ENCODE measurements at places on chromosomes 11 and 22. TPM values are rescaled to one million over a fixed set of nuclear protein-coding genes. Genes with fewer than 3 reads are reported as not detected.
A peak's percentile ranks its signal among the peaks of the same experiment; 100 is the strongest.

Gene PATE4
- not detected for total RNA-seq

DNA sequence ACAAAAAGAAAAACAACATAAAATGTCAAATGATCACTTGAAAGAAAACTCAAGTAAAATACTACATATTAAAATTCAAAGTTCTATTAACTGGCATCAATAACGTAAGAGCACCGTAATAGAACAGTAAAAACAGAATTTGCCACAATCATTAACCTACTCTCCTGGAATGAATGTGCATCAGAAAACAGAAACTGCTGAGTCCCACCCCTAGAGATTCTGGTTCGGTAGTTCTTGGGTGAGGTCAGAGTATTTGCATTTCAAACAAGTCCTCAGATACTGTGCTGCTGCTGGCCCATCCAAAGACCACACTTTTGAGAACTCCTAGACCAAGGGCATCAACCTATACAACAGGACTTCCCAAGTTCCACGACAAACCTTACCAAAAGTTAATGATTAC, 23.5 kb downstream of the PITPNB start:
- H3K4me1 ChIP-seq = no peaks in the 10 kb centered on the region
- H3K27ac ChIP-seq = no peak overlapping the region
- peaks cover 74% of the 10 kb centered on the region for H3K36me3 ChIP-seq
- DNase-seq = no peak
- H3K4me3 ChIP-seq = no peak overlapping the region

Gene FAT3
- total RNA-seq = 2.2 TPM

- no peaks in the 10 kb centered on the region for H3K27me3 ChIP-seq
- H3K36me3 ChIP-seq = peaks cover 26% of the 10 kb centered on the region
- no peak overlapping the region for H3K4me3 ChIP-seq
- peaks cover 41% of the 10 kb centered on the region for H3K4me1 ChIP-seq
Observed at GRCh38 chr11:64851831-64852351, 7.4 kb upstream of the CDC42BPG start.

GRCh38 chr11:46280706-46281105, 3.2 kb downstream of the CREB3L1 start:
- no peak for DNase-seq
- peaks cover 41% of the 10 kb centered on the region for H3K4me1 ChIP-seq
- peak overlapping the region; percentile 10 for H3K4me3 ChIP-seq
- H3K27me3 ChIP-seq = no peaks in the 10 kb centered on the region
- H3K36me3 ChIP-seq = peaks cover 4% of the 10 kb centered on the region

DNA sequence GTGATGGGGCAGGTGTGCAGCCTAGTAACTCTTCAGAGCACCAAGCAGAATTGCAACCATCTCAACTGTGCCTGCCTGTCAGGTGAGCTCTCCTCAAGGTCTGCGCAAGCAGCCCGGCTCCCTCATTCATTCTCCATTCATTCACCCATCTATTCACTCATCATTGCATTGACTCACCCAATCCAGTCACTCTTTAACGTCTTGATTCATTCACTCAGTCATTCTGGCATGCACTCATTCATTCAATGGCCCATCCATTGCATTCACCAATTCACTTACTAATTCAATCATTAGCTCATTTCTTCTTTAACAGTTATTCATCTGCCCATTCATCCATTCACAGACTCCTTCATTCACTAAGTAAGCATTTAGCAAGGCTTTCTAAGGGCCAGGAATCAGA, 111.8 kb downstream of the PDE2A start:
- DNase-seq = no peak
- H3K27ac ChIP-seq = no peak overlapping the region
- peaks cover 19% of the 10 kb centered on the region for H3K27me3 ChIP-seq
- H3K36me3 ChIP-seq = no peaks in the 10 kb centered on the region
- H3K4me3 ChIP-seq = no peak overlapping the region

Gene SAA4
- not detected for total RNA-seq

Gene BDNF
- 8.0 TPM for total RNA-seq

DNA sequence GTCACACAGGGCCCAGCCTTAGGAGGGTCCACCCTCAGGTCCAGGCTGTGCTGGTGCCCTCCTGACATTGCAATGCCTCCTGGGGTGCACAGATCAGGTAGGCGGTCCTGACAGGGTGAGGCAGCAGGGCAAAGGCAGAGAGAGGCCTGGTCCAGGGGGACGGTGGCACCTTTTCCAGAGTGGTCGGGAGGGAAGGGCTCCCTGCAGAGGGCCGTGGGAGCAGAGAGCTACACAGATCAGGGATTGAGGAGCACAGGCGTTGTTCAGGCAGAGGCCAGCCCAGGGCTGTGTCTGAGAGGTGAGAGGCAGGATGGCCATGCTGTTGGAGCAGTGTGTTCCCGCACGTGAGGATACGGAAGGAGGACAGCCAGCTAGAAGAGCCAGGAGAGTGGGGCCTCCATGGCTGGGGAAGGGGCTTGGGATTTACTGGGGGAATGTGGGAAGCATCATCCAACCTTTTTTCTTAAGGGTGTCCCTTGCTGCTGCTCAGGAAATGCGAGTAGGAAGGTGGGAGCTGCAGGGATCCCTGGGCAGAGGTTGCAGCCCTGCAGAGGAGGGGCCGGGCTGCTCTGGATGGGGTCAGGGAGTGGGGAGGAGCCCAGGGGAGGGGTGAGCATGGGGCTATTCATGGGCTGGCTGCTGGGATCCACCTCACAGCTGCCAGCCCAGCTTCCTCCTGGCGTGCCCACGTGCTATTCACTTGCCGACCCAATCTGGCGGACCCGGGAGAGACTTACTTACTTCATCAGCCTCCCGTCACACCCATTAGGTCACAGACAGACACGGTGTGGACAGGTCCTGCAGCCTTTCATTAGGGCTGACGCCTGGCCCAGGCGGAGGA, 1516.4 kb downstream of the TBC1D22A start:
- no peaks in the 10 kb centered on the region for H3K4me1 ChIP-seq
- no peak overlapping the region for H3K4me3 ChIP-seq
- DNase-seq = no peak
- no peaks in the 10 kb centered on the region for H3K27me3 ChIP-seq
- no peaks in the 10 kb centered on the region for H3K36me3 ChIP-seq

- no peaks in the 10 kb centered on the region for H3K4me1 ChIP-seq
- H3K27ac ChIP-seq = no peak overlapping the region
- no peak overlapping the region for H3K4me3 ChIP-seq
- H3K27me3 ChIP-seq = peaks cover 59% of the 10 kb centered on the region
- H3K36me3 ChIP-seq = no peaks in the 10 kb centered on the region
- peak; percentile 54 for DNase-seq
Observed at GRCh38 chr22:37467391-37467955, 18.7 kb downstream of the MFNG start.

DNA sequence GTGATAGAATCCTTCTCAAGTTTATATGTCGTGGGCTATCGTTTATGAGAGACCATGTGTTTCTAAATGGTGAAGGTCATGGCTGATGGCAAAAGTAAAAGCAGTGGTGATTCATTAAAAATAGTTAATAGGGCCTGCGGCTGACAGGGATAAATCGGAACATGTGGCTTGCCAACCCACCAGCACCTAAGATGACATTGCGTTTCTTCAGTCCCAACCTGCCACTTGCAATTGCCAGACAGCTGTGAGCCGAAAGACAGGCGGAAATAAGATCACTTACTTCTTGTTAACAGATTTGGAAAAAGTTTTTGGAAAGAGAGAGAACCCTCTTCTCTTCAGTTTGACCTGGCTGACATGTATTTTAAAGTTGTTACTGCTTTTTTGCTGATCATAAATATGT, 131.5 kb upstream of the MPPED2 start:
- no peaks in the 10 kb centered on the region for H3K36me3 ChIP-seq
- no peak overlapping the region for H3K27ac ChIP-seq
